ENCODE measurements at places on chromosomes 6 and 20.
A peak's percentile ranks its signal among the peaks of the same experiment; 100 is the strongest.

GRCh38 chr20:29497261-29497671 lies 1760.2 kb upstream of the DEFB115 start:
- peak; percentile 33 for DNase-seq

- no peak for DNase-seq
These were observed 150.8 kb upstream of the FLRT3 start for GRCh38 chr20:14488212-14488611.

DNA sequence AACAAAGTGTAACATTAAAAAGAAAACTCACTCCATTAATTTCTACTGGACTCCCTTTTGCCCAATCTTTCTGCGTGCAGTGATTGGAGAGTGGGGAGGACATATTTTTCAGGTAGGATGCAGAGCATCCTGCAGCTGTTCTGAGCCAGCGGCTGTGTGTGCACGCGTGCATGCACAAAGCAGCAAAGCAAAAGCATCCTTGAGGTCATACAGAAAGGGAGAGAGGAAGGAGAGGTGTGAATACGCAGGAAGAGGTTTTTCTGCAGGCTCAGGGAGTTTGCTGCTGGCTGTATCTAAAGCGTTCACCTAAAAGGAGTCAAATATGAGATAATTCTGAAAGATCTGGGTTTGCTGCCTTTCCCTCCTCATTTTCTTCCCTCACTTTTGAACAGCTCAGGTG lies 108.4 kb downstream of the HUS1B start:
- no peak for DNase-seq

GRCh38 chr6:23410439-23410838 lies 715.6 kb upstream of the NRSN1 start:
- DNase-seq: no peak
